ENCODE measurements at places on chromosomes 13 and 19.
A peak's percentile ranks its signal among the peaks of the same experiment; 100 is the strongest.

DNA sequence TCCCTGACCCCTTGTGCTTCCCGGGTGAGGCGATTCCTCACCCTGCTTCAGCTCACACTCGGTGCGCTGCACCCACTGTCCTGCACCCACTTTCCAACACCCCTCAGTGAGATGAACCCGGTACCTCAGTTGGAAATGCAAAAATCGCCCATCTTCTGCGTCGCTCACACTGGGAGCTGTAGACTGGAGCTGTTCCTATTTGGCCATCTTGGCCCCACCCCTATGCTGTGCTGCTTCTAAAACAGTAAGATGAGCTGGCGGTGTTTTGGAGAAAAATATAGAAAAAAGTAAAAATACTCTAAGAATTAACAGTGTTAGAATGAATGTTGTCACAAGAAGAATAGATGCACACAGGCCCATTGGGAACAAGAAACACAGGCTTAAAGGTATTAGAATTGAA, 92.5 kb downstream of the ITGBL1 start:
- no peak for DNase-seq

- peak; percentile 59 for DNase-seq
Observed at GRCh38 chr13:42272115-42272803, at the start of gene AKAP11. TSS of gene AKAP11 (plus strand) at chr13:42272152. CDS start at chr13:42286349, 14,197 bp downstream.

GRCh38 chr19:6099599-6099998, 10.7 kb downstream of the RFX2 start:
- DNase-seq = no peak

GRCh38 chr19:51324167-51324481, 12.7 kb downstream of the IGLON5 start:
- no peak for DNase-seq

DNA sequence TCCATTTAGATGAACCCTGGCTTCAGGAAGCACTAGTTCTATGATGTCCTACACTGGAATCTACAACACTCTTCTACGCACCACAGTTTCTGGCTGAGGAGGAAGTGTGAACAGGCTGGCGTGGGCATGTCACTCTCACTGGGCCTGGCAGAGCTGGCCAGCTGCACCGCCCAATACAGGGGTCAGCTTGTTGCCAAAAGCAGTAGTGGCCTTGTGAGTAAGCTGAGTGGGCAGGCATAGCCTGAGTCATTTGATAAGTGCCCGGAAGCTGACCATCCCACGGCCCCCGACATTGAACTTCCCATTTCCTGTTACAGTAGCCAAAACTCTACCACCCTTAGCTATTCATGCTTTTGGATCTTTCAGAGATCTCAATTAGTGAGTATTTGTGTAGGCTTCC, 240.9 kb upstream of the SERP2 start:
- DNase-seq = no peak

DNA sequence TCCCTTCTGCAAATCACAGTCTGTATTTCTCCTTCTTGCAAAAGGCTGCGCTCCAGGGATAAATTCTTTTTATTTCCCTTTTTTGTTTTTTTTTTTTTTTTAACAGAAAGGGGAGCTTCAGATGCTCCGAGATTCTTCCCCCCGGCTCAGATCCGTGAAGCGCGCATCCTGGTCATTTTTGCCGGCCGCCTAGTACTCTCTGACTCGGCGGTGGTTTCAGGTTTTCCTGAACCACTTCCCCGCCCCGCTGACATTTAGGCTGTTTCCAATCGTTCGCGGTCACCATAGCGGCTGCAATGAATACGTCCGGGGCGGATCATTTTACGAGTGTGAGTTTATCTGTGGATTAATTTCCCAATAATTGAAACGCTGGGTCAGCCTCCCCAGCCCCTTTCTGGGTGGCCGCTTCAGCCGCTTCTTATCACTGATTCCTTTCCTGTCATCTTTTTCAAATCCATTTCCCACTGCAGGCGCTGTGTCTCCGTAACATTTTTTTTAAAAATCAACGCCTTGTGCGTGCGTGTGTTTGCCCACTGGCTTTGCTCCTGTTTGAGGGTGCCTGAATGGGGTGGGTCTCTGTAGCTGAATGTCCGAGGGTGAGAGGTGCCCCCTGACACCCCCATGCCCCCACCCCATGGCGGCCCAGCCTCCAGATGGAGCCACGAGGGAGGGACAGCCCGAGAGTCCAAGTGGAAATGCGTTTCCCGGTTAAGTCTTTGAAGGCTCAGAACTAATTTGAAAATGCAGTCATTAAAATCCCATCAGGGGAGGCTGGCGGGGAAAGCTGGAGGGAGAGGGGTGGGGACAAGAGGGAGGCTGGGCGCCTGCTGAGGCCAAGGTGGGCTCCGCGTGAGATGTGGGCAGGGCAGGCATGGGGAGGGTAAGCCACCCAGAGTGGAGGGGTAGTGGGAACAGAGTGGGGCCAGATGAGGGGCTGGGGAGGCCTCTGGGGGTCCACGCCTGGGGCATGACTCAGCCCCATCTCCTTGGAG, 10.6 kb downstream of the ONECUT3 start:
- DNase-seq = no peak

DNA sequence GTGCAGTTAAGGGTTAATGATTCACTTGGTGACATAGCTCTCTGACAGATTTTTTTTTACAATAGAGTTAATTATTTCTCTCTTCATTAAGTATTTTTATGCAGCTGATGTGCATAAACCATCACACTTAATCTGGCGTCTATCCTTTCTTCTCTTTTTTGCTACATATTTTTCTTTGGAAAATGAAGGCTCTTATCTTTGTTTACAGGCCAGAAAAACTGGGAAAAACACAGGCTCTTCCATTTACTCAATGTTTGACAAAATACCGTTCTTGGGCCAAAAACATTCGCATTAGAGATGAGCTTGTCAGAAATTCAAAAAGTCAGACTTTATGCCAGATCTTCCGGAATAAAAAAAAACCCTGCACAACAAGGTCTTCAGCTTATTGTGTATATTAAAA, 12.0 kb downstream of the ZNF253 start:
- no peak for DNase-seq

- DNase-seq = peak; percentile 69
Observed at GRCh38 chr19:7705387-7706187, 3.7 kb upstream of the FCER2 start.

Data from germinal center (tissue), 1 donor.